ENCODE measurements at places on chromosomes 3 and 15. TPM values are rescaled to one million over a fixed set of nuclear protein-coding genes. Genes with fewer than 3 reads are reported as not detected.

TRPM1 gene
- total RNA-seq, result not detected

GOLGA8H gene
- 0.24 TPM for total RNA-seq

ASB14 gene
- not detected for total RNA-seq

SKOR1 gene
- total RNA-seq, result 0.09 TPM

ZNF660 gene
- total RNA-seq, result 14.7 TPM

MESP1 gene
- not detected for total RNA-seq

B3GNT5 gene
- total RNA-seq, result 14.1 TPM

TCTA gene
- 5.2 TPM for total RNA-seq

PRICKLE2 gene
- 10.7 TPM for total RNA-seq

GATM gene
- total RNA-seq, result 21.3 TPM

TUSC7 gene
- total RNA-seq, result not detected

CHRM5 gene
- not detected for total RNA-seq

ITGB5 gene
- total RNA-seq, result 108 TPM

MME gene
- 1.5 TPM for total RNA-seq

ATP13A5 gene
- not detected for total RNA-seq

CHL1 gene
- total RNA-seq, result 0.49 TPM

PCCB gene
- total RNA-seq, result 83.4 TPM

ISY1 gene
- total RNA-seq, result 22.5 TPM

RASSF1 gene
- total RNA-seq, result 13.7 TPM

CADM2 gene
- 6.8 TPM for total RNA-seq

CASR gene
- total RNA-seq, result not detected

SUCLG2 gene
- 45.3 TPM for total RNA-seq

GOLGA8T gene
- total RNA-seq, result not detected

SNX22 gene
- 6.4 TPM for total RNA-seq

HRH1 gene
- 0.09 TPM for total RNA-seq

Measured in neural progenitor cell (in vitro differentiated cells).